ENCODE measurements at places on chromosomes 11 and 22.

GRCh38 chr11:3795131-3796001 lies 2.0 kb downstream of the NUP98 start:
- no peak for DNase-seq

GRCh38 chr11:126523441-126524205 lies 168.1 kb downstream of the ST3GAL4 start:
- no peak for DNase-seq

GRCh38 chr11:10686311-10686710 lies 7.2 kb downstream of the IRAG1 start:
- no peak for DNase-seq

DNA sequence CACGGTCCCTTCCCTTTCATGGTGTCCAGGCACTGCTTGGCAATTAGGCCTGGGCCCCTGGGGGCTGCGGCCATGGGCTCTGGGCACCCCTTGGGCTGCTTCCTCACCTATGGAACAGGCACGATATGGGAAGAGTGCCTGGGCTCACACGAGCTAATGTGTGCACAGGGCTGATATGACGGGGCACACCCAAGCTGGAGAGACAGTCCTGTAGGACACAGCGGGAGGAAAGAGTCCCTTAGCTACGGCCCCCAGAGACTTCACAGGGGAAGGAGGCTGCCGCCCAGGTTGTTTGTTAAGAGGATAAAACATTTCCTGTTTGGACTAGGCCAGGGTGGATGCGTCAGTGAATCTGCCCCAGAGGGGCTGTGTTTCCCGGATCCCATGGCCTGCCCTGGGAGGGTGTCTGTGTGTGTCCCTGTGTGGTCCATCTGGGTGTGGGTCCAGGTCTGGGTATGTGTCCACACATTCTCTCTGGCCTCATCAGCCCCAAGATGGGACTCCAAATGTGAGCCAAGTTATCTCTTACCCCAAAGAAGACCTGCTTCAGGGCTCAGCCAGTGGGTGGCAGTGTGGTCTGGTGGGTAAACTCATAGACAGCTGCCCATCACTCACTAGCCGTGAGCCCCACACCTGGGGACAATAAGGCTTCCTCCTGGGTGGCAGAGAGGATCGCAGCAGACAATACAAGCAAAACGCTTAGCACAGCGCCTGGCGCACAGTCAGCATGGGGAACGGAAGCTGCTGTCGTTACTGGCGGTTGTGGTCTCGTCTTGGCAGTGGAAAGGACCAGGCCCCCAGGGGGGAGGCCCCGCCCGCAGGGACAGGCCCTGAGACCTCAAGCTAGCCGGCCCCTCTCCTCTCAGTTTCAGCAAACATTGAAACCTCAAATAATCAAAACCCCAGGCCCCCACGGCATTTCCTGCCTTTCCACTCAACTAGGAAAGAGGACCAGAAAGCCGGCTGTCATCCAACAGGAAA lies 3.2 kb upstream of the EMID1 start:
- peak; percentile 84 for DNase-seq

DNA sequence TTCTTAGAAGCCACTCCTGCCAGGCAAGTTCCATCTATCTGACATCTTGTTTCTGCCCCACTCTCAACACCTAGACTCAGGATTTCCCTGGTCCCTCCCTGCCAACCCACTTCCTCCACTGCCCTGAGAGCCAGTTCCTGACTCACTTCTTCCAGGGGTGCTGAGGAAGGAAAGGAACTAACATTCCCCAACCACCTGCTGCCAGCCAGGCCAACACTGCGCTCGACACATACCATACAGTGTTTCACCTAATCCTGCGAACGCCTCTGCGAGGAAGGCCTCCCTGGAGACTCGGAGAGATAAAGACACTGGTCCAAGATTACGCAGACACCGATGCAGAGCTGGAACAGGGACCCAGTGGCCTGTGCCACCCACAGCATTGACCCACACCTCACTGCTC lies 40.2 kb downstream of the MICAL3 start:
- DNase-seq, result no peak

DNA sequence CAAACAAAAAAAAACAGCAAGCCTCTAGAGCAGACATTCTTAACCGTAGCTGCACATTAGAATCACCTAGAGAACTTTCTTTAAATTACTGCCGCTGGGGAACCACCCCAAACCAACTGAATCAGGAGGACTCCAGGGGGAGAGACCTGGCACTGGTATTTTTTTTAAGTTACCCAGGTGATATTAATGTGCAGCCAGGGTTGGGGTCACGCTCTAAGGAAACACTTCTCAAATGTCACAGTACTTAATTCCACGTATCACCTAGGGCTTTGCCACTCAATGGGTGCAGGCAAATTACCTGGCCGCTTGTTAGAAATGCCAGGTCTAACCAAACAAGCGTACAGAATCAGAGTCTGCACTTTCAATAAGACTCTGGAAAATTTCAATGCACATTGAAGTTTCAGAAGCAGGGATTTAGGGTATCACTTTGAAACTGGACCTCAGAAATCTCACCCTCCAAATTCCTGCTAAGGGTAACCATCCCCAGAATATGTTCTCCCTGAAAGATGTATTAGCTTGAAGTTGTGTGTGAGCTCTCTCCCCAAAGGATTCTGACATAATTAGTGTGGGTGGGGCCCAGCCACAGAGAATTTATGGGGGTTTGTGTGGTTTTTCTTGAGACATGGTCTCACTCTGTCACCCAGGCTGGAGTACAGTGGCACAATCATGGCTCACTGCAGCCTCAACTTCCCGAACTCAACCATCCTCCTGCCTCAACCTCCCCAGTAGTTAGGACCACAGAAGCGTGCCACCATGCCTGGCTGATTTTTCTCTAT lies 12.7 kb upstream of the ISX start:
- no peak for DNase-seq

- no peak for DNase-seq
Measured at GRCh38 chr11:12461516-12461915, 84.1 kb downstream of the PARVA start.

- no peak for DNase-seq
Measured at GRCh38 chr11:77003963-77004362, 30.2 kb upstream of the B3GNT6 start.

GRCh38 chr22:46907241-46908215 lies 145.1 kb downstream of the TBC1D22A start:
- DNase-seq, result no peak

DNA sequence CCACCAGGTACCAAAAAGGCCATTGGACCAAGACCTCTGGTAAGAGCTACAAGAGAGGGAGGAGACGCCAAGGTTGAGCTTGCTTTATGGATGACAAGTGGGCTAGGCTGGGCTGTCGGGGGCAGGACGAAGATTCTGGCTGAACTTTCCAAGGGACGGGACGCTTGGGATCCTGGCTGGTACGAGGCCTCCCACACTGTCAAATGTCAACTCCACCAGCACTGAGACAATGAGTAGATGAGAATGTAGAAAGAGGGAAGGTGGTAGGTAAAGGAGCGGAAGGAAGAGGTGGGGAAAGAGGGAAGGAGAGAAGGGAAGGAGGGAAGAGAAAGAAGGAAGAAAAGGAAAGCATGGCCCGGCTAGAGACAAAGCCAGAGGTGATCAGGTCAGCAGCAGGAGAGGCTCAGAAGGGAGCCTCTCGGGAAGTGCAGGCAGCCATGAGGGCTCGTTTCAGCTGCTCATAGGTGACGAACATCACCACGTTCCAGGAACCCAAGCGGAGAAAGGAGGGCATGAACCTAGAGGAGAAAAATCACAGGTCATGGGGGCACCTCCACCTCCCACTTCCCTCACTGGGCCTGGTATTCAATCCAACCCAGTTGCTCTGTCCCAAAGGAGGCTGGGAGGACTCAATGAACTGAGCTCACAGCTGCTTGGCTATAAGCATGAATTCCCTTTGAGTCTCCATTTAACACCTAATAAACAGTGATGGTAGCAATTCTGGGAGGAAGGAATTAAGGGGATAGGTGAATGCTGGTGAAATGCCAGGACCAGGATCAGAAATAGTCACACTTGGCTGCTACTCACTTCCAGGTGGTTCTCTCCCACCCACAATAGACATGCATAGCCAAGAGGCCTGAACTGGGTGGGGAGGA lies 7.8 kb downstream of the UCP2 start:
- no peak for DNase-seq

GRCh38 chr11:117950301-117950700 lies 21.1 kb upstream of the TMPRSS13 start:
- DNase-seq, result no peak

DNA sequence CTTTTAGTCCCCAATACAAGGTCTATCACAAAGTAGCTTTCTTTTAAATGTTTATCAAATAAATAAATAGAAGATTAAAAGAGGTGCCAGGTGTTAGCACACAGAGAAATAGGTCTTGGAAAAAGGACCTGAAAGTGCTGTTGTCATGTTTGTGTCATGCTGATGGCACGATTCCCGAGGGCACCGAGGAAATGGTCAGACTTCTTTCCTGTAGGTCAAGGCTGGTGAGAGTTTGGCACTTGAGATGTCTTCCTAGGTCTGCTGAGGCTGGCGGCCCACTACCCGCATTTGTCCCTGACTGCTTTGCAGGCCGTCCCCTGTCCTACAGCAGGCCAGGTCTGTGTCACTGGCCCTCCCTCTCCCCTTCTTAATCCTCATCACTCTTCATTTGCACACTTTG lies 112.1 kb downstream of the ATXN10 start:
- no peak for DNase-seq

- no peak for DNase-seq
Measured at GRCh38 chr11:81963018-81963417, 770.6 kb downstream of the FAM181B start.

GRCh38 chr22:19065298-19065859 lies 56.8 kb downstream of the DGCR2 start:
- DNase-seq, result no peak

GRCh38 chr11:115993590-115993989 lies 489.4 kb upstream of the CADM1 start:
- DNase-seq, result no peak

DNA sequence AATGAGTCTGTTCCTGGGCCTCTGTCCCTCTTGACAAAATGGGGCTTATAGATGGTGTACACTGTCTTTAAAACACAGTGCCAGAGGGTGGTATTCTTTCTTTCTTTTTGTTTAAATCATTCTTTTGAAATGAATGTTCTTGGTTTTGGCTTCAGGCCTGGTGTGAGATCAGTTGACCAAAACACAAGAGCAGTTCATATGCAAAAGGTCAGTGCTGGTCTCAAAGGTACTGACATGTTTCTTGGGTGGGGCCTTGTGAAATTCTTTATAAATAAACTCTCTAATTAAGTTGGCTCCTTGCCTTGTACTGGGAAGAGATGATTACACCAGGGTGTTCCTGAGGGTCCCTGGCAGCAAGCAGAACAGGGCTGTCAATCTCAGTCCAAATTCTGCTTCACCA lies 110.0 kb downstream of the FBXO7 start:
- DNase-seq, result no peak

GRCh38 chr11:85619499-85619898 lies 7.6 kb downstream of the DLG2 start:
- no peak for DNase-seq

DNA sequence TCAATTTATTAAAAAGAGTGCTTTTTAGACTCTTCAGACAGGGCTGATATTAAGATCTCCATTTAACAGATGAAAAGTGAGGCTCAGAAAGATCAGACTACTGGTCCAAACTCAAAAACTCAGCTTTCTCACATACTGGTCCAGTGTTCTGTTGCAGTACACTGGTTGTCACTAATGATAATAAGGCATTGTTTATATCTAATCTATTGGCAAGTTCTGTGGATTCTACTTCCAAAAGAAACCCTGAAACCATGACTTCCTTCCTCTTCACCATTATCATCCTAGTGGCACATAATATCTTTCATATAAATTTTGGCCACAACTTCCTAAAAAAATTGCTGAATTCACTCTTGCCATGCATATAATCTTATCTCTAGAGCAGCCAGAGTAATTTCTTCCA lies 36.9 kb downstream of the F2 start:
- no peak for DNase-seq

DNA sequence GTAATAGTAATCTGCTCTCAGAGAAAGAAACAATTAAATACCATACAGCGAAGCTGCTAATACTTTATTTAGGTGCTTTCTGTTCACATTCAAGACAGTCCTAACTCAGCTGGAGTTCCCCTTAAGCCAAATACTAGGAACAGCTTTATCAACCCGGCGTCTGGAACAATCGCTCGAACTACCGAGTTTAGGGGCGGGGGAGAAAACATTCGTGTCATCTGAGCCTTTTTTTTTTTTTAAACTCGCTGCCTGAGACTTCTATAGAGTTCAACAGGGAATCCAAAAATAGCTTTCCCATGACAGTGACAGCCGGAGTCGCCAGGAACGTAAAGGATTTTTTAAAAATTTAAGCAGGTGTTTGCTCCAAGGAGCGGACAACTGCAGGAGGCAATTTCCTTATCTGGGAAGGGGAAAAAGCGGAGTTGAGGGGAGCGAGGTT lies 852 bp downstream of the TRAF6 start:
- peak; percentile 39 for DNase-seq

GRCh38 chr11:95584180-95584579 lies 205.4 kb downstream of the FAM76B start:
- no peak for DNase-seq

DNA sequence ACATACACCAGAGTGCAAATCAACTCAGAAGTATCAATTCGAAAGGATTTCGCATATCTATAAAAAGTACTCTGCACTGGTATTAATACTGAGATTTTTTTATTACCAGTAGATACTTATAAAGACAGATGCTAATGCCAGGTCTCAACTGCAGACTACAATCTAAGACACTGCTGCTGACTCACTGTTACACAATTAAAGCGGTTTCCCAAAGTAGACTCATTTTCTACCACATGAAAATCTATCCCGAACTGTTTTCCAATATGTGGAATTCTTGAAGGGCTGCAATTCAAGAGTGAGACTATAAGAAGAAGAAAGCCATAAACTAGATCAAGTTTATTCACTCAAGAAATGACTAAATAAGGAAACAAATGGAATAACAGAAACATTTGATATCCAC lies 57.2 kb upstream of the ARHGAP32 start:
- DNase-seq, result no peak

GRCh38 chr11:46242041-46242951 lies 35.2 kb upstream of the CREB3L1 start:
- DNase-seq, result no peak

DNA sequence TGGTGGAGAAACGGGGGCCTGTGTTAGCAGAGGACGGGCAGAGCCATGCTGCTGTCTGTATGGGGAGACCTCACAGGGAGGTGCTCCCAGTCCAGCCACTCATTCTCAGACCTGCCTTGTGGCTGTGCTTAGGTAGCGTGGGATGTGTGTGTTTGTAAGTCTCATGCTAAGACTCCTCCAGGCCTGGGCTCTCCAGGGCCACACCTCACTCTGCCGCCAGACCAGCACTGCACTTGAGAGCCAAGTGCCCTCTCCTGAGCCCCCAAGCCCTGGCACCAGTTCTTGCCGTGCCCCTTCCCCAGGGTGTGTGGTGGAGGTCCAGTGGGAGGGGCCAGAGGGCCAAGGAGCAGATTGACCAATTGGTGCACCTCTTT lies 108.8 kb downstream of the BCR start:
- DNase-seq, result no peak

Data from femur (tissue), 1 donor.